ENCODE measurements at places on chromosomes 1 and 21.

- DNase-seq, result no peak
These were observed 62.7 kb downstream of the DMAP1 start for GRCh38 chr1:44275991-44276405.

- no peak for DNase-seq
These were observed 19.8 kb upstream of the ZNF362 start for GRCh38 chr1:33236498-33236897.

- DNase-seq, result no peak
These were observed 673.0 kb downstream of the USP25 start for GRCh38 chr21:16402752-16403151.

DNA sequence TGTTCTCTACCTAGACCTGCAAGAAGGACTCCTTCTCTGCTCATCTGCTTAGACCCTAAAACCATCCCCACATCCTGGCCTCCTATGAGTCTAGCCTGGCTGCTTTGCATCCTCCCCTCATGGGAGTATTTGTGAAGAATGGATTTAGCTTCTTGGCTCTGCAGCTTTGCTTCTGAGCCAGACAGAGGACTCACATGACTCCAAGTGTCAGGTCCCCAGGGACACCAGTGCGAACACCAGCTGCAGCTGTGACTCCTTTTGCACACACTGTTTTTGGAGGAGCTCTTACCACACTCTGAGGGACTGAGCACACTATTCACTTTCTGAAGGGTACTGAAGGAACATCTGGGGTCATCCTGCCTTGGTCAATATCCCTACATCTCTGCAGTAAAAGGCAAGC, 131.8 kb upstream of the SGIP1 start:
- DNase-seq, result no peak

GRCh38 chr1:110150330-110151174, at the start of gene SLC6A17:
Gene SLC6A17, plus strand, starts transcription at chr1:110150494. Its CDS starts 16,436 bp downstream, at chr1:110166930.
- no peak for DNase-seq

- no peak for DNase-seq
These were observed 90.8 kb upstream of the CCDC190 start for GRCh38 chr1:162951553-162952315.

DNA sequence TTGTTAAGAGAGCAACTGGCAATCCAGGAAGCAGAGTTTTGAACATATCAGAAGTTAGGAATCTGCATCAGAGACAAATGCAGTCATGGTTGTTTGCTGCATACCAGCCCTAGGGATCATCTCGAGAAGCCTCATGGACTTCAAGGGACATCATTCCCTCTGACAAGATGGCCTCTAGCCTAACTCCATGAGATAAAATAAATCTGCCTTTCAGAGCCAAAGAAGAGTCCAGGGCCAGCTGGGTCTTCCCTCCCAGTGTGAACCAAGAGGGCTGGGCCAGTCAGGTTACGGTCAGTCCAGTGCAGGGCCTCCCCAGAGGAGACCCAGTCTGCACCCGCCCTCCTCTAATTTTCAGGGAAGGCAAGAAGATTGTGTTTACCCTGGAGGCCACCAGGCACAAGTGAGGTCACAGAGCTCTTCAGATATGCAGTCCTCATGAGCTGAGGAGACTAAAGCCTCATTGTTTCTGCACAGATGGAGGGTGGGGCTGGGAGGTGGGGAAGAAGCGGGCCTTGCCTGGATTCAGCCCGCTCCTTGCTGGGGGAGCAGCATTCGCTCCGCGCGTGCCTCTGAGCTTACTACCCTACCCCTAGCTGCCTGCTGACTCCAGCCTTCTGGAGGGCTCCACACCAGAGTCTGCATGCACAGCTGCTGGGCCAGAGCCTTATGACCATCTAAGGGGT, 52.8 kb downstream of the CAPN2 start:
- DNase-seq, result no peak

DNA sequence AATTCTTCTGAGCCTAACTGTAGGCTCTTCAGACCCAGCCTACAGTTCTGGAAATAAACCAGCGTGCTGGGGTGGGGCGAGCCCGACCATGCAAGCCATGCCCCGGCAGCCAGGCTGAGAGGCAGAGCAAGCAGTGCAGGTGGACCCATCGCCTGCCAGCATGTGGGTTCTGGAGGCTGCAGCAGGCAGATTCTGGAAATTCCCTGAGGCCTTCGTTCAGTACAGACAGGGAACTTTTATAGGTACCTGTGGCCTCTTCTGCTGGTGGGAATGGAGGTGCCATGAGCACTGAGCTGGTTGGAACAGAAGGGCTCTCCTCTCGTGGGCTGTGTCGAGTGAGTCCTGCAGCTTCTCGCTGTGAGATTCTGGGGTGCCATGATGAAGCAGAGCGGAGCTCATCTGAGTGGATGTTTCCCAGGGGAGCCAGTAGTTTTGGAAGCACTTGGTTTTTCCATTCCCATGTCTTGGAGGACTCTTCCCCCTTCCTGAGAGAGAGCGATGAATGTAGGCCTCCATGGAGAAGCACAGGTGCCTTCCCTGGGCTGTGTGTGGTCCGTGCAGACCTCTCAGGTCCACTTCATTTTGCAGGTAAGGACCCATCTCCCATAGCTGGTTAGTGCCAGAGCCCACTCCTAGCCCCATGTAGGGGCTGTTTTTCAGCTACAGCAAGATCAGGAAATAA, 94.1 kb downstream of the PCBP3 start:
- no peak for DNase-seq

- DNase-seq, result no peak
These were observed 14.6 kb upstream of the PGD start for GRCh38 chr1:10384219-10384618.

GRCh38 chr1:233102341-233102740, 151.9 kb downstream of the NTPCR start:
- DNase-seq, result no peak

GRCh38 chr21:44564886-44565598, 6.4 kb upstream of the KRTAP10-3 start:
- DNase-seq, result no peak

- no peak for DNase-seq
These were observed 176.1 kb downstream of the CACNA1E start for GRCh38 chr1:181659321-181659957.

DNA sequence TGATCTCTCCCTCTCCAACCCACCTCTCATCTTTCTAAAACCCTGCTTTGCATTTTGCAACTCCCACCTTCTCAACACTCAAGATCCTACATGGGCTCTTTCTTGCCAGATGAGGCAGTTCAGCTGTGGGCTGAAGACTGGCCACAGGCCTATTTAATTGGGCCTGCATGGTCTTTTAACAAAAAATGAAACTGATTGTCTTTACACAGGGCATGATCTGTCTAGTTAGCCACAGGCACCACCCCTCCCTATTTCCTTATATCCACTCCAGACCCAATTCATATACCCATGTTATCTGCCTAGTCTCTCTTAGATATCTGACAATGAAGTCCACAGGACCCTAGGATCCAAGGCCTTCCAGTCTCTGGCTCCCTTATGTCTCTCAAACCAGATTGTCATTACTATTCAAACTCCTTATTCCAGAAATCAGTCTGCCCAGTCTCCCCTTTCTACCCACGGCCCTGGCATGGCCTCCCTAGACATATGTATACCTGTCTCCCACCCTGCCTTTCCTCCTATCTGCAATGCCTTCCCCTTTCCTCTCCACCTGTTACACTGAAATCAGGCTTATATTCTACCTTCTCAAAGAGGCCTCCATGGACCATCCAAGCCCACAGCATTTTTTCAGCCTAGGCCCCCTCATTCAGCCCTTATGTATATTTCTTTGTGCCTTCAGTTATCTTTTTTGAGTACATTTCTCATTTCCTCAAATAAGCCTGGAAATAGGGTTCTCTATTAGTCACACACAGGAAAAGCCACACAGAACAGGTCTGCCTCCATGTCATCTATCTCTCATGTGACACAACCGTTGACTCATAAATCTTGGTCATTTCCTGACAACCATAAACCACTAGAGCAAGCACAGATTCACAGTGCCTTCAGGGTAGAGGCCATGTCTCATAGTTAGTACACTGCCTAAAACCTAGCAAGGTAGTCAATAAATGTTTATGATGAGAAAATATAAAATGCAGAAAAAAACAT, 39.0 kb downstream of the LPAR3 start:
- DNase-seq, result no peak

GRCh38 chr1:244449936-244450508, 1.7 kb downstream of the ADSS2 start:
- DNase-seq, result no peak

- DNase-seq, result no peak
These were observed 6.1 kb upstream of the PTGER3 start for GRCh38 chr1:71053758-71054157.

DNA sequence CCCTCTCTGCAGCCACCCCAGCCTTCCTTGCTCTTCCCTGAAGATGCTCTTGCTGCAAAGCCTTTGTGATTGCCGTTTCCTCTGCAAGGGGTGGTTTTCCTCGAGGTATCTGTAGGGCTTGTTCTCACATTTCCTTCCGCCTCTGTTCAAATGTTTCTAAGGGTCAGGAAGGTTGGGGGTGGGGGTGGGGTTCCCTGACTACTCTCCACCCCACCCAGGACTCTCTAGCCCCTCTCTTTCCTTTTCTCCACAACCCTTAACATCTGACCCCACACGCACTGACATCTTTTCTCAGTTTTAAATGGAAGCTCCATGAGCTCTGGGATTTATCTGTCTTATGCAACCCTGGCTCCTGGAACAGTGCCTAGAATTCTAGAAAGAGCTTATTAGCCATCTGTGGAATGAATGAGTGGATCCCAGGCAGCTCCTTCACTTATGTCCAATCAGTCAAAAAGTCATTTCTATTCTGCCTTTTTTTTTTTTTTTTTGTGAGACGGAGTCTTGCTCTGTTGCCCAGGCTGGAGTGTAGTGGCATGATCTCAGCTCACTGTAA, 27.3 kb upstream of the ZNF362 start:
- DNase-seq, result no peak

DNA sequence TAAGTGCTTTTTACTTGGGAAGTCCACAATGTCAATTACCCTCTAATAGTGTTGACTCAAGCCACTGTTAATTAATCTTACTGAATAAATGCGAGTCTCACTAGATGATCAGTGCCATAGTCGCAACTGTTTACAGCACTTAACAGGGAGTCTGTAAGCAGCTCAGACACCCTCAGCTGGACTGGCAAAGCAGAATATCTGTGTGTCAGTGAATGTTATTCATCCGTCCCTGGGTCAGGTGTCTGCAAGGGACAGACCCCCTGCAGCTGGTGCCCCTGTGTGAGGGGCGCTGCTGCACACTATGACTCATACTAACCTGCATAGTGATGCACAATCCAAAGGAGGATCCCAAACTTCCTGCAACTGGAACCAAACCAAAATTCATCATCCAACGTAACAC, 306.5 kb downstream of the HHIPL2 start:
- DNase-seq, result no peak

DNA sequence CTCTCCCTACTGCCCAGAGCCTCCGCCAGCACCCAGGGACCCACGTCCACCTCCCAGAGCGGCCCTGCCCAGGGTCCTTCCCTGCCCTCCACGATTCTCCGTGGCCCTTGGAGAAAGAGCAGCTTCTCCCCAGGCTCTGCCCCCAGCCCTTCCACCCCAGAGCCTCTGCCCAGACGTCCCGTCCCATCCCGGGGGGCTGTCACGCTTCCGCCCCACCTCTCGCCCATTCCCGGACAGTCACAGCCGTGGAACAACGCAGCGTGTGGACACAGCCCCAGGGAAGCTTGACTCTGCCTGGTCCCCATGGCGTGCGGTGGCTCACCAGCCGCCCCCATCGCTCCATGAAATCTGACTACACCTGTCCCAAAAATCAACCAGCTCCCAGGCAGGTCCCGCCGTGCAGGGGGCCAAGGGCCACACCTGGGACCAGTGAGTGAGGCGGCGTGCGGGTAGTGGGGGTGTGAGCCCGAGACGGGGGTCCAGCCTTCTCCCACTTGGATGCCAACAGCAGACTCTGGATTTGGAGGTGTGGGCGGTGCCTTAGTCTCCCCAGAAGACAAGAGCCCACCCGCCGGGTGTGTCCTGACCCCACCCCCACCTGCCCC, 12.5 kb upstream of the TTLL10 start:
- DNase-seq, result no peak

DNA sequence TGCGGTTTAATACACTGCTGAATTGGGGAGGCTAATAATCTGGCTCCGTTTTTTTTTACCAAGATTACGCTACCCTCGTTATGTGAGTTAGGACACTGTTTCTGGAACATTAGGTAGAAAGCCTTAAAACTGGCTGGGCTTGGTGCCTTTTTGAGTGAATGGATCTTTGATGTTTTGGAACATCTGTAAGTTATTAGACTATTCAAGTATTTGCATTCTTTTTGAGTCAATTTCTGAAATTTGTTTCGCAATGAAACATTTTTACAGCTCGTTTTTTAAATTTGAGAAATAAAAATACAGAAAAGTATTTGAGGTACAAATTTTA, 106.9 kb downstream of the LTN1 start:
- DNase-seq, result no peak

GRCh38 chr1:150061632-150062101, 5.9 kb upstream of the VPS45 start:
- DNase-seq, result no peak

DNA sequence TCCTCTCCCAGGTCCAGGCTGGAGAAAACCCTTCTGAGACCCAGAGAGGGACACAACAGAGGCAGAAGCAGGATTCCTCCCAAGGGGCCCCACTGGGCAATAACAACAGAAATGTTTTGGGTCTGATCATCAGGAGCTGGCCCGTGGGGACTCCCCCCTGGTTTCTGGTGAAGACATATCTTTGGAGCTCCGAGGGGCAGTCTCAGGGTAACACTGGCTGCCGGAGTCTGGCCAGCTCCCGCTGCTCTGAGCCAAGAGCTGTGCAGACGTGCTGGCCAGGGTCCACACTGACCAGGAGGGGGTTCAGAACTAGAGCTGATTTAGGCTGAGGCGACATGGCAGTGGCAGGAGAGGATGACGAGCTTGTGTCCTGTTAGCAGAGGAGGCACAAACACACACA, 13.1 kb downstream of the ECE1 start:
- DNase-seq, result no peak

DNA sequence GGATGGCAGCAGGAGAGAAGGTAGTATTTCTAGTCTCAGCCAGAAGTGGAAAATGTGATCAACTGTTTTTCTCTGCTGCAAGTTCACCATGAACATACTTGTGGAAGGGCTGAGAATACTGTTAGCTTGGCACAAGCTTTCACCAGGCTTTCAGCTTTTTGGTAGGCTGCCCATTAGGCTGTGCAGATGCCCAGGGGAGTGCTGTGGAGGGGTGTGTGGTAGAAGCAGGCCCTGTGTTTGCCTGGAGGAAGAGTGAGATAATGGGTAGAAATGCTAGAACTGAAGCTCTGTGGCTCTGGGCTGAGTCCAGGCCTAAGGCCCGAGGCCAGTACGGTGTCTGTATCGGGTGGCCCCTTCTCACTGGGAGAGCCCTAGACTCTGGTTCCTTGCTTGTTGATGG, 9.8 kb downstream of the DNAJC6 start:
- no peak for DNase-seq

- DNase-seq, result no peak
These were observed 45.5 kb upstream of the ETS2 start for GRCh38 chr21:38760017-38760761.

GRCh38 chr1:234891427-234891826, 237.2 kb downstream of the TOMM20 start:
- no peak for DNase-seq

GRCh38 chr1:56223968-56224367, 355.4 kb downstream of the PLPP3 start:
- no peak for DNase-seq

- no peak for DNase-seq
These were observed 2.4 kb downstream of the GRIK3 start for GRCh38 chr1:37031871-37032270.

Data from stimulated activated CD8-positive, alpha-beta memory T cell treated with anti-CD3 and anti-CD28 coated beads, Interleukin-2, amount 100 ng/mL, for 1 hour (primary cell).